ENCODE measurements at places on chromosomes 5 and 9.

GRCh38 chr5:66829826-66830225, 233.6 kb downstream of the MAST4 start:
- no peak for DNase-seq

GRCh38 chr9:93949694-93950449, 5.3 kb downstream of the BARX1 start:
- DNase-seq: no peak

GRCh38 chr5:113375480-113376060, 59.2 kb downstream of the TSSK1B start:
- DNase-seq: no peak

DNA sequence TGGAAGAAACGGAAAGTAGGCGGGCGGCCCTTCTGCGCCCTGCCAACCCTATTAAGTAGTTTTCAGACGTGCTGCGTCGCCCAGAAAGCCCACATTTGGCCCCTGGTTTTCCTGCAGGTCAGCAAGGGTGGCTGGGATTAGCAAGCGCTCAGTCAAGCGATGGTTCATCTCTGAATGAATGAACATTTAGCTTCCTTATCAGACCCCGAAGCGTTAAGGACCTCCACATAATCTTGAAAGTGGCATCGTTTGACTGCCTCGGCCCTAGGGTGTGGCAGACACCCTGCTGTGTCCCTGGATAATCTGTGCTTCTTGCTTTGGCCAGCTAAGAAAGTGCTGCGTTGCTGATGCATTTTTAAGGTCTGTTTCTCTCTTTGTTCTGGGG, 684 bp downstream of the TOR1B start:
- DNase-seq: peak; percentile 63

GRCh38 chr5:1914471-1914870, 31.7 kb upstream of the IRX4 start:
- no peak for DNase-seq

- DNase-seq: no peak
These were observed 935.7 kb upstream of the NUDT12 start for GRCh38 chr5:104498281-104498680.

DNA sequence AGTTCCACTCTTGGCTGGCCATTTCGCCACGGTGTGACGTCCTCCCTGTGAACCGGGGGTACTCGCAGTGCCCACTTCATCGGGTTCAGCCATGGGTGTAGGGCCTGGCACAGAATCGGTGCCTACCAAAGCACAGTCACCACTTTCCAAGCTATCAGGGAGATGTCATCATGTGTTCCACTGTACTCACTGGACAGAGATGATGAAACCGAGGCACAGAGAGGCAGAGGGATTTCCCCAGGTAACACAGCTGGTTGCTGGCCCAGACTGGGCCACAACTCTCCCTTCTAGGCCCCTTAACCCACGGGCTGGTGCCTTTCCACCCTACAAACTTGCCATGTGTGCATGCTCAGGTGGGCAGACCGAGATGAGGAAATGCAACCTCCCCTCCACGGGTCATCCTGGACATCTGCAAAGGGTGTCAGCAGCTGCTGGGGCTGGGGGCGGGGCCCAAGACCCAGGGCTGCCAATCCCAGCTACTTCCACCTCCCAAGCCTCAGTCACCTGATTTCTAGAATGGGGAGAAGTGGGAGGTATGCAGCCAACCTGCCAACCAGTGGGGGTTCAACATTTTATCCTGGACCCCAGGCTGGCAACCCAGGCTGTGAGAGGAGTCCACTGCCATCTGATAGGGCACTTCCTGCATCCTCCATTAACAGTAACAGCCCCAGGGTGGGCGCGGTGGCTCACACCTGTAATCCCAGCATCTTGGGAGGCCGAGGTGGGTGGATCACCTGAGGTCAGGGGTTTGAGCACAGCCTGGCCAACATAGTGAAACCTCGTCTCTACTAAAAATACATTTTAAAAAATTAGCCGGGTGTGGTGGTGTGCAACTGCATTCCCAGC, 893 bp upstream of the SH2D3C start:
- DNase-seq: peak; percentile 59

DNA sequence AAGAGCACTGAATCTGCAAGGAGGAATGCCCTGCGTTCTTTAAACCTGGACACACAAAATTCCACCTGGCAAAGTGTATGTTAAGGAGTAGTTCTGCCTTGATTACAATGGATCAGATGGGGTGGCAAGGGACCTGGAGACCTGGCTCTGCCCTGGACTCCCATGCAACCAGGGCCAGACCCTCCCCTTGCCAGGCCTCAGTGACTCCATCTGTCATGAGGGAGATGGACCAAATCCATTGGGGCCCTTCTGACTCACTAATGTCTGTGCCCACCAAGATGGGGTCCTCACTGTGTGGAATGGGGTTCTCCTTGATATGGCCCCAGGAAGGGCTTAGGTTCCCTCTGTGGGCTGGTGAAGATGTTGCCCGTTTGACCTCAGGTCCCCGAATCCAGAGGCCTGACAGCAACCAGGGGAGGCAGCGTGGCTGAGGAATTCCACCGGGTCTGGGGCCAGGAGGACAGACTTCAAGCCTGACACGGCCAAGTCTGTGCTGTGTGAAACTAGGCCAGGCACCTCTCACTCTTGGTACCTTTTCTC, 100.3 kb downstream of the PAX5 start:
- no peak for DNase-seq

DNA sequence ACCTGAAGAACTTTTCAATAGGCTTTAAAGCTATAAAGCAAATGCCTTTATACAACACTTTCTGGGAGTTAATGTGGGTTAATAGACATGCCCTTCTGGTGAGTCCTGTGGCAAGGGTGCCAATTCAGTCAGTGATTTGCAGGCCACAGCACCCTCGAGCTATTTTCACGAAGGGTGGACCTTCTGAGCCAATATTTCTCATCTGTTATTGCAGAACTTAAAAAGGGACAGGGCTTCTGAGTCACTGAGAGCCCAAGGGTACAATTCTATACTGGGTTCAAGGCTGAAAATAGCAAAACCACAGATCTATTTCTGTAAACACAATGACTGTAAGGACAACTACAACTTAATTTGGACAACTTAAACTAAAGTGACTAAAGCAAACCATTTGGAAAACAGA, 92.8 kb downstream of the GABRG2 start:
- DNase-seq: no peak

DNA sequence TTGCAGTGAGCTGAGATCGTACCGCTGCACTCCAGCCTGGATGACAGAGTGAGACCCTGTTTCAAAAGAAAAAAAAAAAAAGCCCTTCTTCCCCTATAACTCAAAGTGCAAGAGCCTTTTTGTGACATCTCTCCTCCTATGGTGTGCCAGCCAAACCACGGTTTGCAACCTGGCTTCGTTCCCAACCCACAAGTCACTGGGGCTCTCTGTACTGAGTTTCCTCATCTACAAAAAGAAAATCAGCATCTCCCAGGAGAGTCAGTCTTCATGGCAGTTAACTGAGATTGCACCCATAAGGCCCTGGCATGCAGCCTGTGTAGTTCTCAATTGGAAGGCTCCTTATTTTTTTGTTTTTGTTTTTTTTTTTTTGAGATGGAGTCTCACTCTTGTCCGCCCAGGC, 14.8 kb downstream of the ODF2 start:
- DNase-seq: peak; percentile 94

DNA sequence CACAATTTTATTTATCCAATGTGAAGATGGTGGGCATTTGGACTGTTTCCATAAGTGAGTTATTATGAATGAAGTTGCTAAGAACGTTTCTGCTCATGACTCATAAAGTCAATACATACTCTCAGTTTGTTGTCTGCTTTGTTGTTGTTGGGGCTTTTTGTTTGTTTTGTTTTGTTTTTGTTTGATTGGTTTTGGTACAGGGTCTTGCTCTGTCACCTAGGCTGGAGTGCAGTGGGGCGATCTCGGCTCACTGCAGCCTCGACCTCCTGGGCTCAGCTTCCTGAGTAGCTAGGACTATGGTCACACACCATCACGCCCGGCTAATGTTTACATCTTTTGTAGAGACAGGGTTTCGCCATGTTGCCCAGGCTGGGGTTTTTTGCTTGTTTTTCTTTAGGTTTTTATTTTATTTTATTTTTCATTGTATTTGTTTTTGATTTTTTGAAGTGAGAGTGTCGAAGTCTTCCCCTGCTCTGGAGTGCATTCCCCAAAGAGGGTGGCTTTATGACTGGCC, 18.0 kb downstream of the TRIM7 start:
- peak; percentile 45 for DNase-seq

GRCh38 chr9:126490214-126490631, 123.5 kb upstream of the LMX1B start:
- peak; percentile 45 for DNase-seq

- peak; percentile 38 for DNase-seq
These were observed at the start of gene PCDHB14 for GRCh38 chr5:141223112-141223783. Gene PCDHB14, plus strand, starts transcription at chr5:141223343. Its CDS starts 163 bp downstream, at chr5:141223506.

DNA sequence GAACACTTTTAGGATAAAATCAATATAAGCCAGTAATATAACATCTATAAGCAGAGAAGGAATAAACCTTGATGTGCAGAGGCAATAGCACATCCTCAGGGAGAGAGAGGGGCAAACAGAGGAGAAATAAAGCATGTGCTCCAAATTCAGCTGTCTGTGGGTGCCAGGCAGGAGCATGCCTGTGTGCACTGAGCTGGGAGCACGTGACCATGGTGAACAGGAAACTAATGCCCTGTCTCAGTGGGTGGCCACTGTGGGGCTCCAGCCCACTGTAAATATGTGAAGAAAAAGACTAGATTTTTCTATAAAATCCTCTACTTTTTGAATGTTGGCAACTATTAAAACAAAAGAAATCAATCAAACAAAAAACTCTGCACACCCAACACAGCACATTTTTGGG, 55.3 kb downstream of the FYB1 start:
- peak; percentile 67 for DNase-seq

- no peak for DNase-seq
These were observed 7.4 kb downstream of the KIF12 start for GRCh38 chr9:114091711-114092110.

GRCh38 chr9:4886698-4887097, 94.0 kb downstream of the RCL1 start:
- DNase-seq: no peak

- DNase-seq: peak; percentile 69
These were observed 96.4 kb upstream of the SELENOP start for GRCh38 chr5:42908086-42908485.

DNA sequence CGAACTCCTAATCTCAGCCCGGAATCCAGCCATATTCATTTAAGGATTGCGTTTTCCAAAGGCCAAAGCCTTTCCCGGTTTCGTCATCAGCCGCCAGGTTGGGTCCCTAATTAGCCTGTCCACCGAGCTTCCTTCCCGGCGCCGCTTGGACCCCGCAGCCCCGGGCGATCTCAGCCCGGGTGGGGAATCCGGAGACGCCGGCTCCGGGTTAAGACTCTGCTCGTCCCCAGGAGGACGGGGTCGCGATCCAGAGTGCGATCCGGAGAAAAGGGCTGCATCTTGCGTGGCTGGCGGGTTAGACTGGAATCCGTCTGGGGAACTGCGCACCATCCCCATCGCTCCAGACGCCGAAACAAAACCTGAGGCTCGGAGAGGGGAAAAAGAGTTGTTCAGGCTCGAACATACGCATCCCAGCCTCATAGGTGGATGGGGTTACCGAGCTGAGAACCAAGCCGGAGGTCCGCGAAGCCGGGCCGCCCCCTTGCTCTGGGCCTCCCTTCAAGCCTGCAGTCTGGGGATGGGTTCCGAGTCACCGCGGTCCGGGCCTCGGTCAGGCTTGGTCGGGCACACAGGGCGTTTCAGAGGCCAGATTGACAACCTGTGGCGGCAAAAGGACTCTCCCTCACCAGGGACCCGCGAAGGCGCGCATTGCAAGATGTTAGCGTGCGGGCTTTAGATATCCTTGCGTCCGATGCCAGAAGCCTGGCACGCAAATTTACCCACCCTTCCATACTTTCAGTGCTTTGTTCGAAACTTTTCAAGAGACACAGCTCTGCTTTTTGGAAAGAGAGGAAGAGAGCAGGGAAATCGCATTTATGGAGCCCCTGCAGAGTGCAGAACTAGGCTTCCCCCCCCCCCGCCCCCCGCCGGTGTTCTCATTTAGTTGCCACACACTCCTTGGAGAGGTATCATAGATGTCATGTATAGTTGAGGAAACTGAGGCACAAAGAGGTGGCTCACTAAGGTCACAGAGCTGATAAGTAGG, 7.9 kb downstream of the MSX2 start:
- DNase-seq: no peak

DNA sequence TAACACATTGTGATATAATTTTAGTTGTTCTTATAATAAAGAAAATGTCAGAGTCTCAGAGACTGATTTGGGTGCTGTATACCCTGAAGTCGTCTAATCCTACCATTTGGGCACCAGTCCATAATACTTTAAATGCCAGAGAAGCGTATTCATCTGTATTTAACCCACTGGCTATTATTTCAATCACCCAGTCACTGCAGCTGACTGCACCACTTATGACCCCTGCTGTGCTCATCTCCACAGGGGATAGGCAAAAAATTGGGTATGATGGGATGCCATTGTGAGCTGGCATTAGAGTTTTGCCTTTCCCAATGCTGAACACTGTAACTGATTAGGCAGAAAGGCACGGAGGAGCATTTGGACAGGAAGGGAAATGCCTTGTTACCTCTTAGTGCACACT, 599.7 kb downstream of the CAAP1 start:
- no peak for DNase-seq

- peak; percentile 20 for DNase-seq
These were observed 236.4 kb downstream of the CAAP1 start for GRCh38 chr9:26656003-26656870.

DNA sequence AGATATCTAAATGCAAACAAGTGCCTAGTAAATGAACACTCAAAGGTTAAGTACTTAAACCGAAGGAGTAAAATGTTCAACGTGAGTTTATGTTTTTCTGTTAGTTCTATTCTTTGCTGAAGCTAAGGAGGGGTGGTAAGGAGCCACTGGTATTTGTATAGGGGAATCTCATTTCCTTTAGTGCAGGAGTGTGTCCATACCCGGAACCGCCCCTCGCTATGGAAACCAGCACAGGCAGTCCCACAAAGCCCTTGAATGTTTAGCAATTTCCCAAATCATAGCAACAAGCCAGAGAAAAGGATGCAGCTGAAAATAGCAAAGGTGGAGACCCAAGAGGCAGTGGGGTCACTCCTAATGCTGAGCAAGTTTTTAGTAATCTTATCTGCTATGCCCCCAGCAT, 78.8 kb upstream of the STK32A start:
- no peak for DNase-seq

GRCh38 chr9:114428466-114428865, 40.7 kb upstream of the AKNA start:
- DNase-seq: no peak

Measured in hematopoietic multipotent progenitor cell treated with erythropoietin and hydrocortisone succinate and interleukin-3 and kit ligand, for 4 days (in vitro differentiated cells).